Myocyte (in vitro differentiated cells): ENCODE measurements at places on chromosomes 4 and X.
A peak's percentile ranks its signal among the peaks of the same experiment; 100 is the strongest.

DNA sequence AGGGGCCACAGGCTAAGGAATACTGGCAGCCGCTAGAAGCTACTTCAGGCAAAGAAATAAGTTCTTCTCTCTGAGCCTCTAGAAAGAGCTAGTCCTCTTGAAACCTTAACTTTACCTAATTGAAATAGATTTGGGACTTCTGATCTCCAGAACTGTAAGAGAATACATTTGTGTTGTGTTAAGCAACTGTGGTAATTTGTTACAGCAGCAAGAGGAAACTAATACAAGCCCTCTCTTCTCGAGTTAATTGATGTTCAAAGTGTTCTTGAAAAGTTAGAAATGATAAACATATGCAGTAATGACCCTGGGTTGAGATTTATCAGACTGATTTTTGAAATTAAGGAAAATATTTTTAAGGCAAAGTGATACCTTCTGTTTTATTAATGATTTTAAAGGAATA is 172.8 kb downstream of the ANTXR2 start:
- no peak for DNase-seq

GRCh38 chr4:101419336-101420135 is 72.2 kb upstream of the PPP3CA start:
- peak; percentile 6 for DNase-seq

- peak; percentile 5 for DNase-seq
Measured at GRCh38 chrX:115535421-115535820, 25.6 kb upstream of the PLS3 start.

GRCh38 chr4:186020106-186020792 is 48.7 kb upstream of the TLR3 start:
- DNase-seq, result no peak

- no peak for DNase-seq
Measured at GRCh38 chr4:152535360-152535902, 461 bp downstream of the FBXW7 start.

GRCh38 chr4:10866666-10867065 is 182.1 kb upstream of the CLNK start:
- no peak for DNase-seq

DNA sequence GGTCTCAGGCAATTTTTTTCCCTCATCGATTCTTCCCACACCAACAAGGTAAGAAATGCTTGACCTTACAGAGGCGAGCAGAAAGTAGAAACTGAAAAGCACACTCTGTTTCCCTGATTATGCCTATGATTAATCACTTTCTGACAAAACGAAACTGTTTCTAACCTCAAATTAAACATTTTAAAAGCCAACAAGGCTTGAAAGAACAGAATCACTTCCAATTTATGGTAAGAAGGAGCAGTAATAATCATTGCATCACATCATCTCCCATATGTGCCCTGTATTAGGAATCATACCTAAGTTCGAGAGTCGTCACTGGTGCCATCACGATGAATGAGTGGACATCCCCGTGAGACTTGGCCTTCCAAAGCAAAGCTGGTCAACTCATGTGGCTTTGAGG is 12.5 kb upstream of the CXCL13 start:
- DNase-seq, result no peak

GRCh38 chrX:132428896-132429295 is 59.9 kb downstream of the MBNL3 start:
- DNase-seq, result no peak

DNA sequence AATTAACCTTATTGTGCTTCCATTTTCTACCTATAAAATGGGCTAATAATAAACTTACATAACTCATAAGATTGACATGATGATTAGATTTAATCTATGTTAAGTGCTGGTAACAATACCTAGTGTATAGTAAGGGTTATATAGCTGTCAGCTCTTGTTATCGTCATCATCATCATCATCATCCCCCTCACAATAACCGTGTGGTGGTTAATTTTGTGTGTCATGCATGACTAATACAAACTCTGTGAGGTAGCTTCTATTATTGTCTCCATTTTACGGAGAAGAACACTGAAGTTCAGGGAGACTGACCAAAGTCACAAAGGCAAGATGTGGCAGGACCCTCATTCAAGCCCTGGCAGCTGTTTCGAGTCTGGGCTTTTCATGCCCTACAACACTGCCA is 211.3 kb downstream of the PALLD start:
- DNase-seq, result no peak

DNA sequence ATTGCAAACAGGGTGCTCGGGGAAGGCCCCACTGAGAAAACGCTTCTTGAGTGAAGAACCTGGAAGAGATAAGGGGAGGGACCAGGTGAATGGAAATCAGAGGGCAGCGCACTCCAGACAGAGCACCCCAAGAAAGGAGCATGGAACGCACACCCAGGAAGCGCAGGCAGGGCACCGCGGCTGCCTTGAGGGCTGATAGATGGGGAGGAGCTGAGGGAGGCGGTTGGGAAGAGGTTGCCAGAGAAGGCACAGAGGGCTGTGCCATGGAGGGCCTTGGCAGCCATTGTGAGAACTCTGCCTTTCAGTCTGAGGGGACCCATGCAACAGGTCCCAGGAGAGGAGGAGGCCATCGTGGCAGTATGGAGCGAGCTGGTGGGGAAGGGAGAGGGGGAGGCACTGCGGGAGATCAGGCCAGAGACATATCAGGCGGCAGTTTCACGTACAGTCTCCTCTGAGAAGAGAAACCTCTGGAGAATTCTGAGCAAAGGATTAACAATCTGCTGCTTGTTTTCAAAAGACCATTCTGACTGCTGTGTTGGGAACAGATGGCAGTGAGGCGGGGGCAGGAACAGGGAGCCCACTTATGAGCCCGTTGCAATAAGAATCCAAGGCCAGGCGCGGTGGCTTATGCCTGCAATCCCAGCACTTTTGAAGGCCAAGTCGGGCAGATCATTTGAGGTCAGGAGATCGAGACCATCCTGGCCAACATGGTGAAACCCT is 83.7 kb downstream of the PCYT1B start:
- DNase-seq, result no peak
